Activated CD4-positive, alpha-beta T cell treated with anti-CD3 and anti-CD28 coated beads, Interleukin-10, Interleukin-2, amounts not matched to agents 100 ng/mL and 50 ng/mL, durations not matched to agents 16 hours and 8 hours (primary cell): ENCODE measurements at places on chromosomes 5 and 9.

DNA sequence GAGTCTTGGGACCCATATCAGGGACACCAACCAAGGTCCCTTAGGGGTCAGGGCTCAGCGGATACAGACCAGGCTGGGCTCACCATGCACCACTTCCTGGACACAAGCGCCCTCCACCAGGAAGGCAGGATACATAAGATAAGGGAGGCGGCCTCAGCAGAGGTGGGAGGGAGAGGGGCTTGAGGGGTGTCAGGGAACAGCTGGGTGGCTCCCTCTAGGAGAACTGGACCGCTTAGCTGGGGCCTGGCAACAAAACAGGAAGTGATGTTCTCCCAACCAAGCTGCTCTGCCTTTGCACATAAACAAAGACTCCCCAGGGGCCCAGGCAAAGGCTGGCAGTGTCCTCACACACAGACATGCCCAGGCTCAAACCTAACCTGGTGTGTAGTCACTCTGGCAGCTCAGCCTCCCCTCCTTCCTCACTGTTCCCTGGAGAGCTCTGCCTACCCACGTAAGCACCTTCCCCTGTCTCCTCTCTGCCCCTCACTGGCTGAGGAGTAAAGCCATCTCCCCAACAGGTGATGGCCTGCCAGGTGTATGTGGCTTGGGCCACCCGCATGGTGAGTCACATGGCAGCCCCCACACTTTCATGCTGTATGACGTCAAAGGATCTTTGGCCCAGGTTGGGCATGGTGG, 5.8 kb upstream of the BICD2 start:
- DNase-seq = no peak

GRCh38 chr9:129100383-129101169, 10.0 kb downstream of the CRAT start:
- DNase-seq = no peak

- DNase-seq = no peak
Observed at GRCh38 chr5:140266471-140267200, 36.3 kb downstream of the PFDN1 start.

DNA sequence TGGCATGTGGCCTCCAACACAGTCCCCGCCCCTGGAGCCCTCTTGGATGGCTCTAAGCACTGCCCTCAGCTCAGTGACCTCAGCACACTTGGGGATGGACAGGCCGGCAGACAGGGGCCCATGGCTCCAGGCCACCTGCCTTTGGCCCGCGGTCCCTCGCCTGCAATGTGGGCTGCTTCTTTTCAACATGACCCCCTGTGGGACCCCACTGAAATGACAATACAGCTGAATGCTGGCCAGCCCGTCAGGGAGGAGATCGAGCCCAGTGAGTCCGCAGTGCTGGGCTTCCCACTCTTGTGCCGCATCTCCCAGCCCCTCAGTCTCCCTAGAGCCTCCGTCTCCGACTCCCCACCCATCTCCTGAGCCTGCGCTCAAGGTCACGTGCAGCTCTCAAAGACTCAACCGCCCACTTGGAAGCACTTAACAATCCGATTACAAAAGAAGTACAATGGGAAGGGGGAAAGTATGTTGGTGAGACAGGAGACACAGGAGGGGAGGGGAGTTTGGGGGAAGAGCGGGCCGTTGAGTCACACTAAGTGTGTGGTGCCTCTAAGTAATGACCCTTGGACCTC, 238.9 kb downstream of the HSPA4 start:
- DNase-seq = no peak

- no peak for DNase-seq
Observed at GRCh38 chr9:125343518-125344275, 82.1 kb downstream of the GAPVD1 start.

DNA sequence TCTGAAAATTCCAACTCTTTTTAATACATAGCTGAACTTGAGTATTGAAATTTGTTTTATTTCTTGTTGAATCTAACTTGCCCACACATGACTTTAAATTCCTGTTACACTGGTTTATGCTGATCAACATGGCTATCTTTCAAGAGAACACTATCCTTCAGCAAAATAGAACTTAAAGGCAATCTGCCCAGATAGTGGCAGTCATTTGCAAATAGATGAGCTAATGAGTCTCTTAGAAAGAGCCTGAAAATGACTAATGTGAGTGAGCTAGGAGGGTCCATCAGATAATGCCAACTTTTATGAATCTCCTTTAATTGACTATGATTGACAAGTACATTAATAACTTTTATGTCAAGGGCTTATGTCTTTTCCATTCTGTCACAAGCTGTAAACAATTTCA, 1360.8 kb upstream of the C9orf72 start:
- no peak for DNase-seq

- DNase-seq = no peak
Observed at GRCh38 chr5:79685627-79686026, 4.0 kb upstream of the CMYA5 start.

DNA sequence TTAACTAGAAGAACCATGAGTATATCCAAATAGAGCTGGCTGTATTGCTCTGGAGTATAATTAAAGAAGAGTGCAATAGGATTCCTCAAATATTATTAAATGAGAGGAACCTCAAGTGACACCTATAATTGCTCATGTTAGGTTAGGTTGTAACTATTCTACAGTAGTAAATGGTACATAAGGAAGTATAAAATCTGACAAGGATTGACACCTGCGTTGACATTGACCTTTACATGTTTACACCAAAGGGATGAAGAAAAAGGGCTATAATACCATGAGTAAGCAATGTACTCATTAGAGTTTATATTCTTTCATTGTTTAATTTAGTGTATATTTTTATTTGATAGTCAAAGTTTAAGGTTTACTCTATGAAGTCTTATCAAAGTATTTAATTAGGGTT, 48.9 kb downstream of the SLC12A2 start:
- no peak for DNase-seq

DNA sequence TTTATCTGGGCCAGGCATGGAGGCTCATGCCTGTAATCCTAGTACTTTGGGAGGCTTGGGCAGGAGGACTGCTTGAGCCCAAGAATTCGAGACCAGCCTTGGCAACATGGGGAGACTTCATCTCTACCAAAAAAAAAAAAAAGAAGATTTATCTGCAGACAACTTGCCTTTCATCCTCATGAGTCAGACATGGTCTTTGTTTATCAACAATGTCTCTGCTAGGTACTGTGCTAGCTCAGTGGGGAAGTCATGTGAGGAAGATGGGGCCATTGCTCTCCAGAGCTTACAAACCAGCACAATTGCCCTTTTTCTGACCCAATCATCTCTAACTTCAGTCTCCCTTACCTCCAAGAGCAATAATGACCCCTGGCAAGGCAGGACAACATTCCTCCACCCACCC, 1.6 kb downstream of the URM1 start:
- no peak for DNase-seq

DNA sequence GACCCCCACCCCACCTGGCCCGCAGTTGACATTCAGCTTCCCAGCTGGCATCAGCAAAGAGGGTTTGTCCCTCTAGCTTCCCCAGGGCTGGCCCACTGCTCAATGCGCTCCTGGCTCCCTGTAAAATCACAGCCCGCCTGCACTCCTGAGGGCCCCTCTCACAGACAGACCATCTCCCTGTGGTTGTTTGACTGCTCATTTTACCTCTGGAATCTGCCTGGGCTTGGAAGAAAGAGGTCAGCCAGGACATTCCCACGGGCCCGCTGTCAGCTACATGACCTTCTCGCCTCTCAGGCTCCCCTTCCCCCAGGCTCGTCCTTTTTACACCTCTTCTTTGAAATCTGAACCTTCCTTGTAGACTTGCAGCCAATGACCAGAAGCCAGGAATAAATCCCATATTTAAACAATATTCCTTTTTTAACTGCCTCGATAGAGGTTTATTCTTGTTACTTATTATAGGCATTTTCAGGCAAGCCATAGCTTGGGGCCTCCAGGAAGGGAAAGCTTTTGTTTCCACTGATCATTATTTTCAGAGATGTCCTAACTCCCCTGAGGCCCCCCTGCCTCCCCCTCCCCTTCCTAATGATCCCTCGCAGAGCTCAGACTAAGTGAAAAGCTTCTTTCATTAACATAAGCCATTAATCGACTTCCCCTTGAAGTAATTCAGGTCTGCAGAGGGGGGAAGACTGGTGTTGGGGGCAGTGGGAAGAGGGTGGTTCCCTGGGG, 76.3 kb upstream of the IQGAP2 start:
- DNase-seq = no peak

GRCh38 chr5:119176785-119177184, 105.9 kb downstream of the DMXL1 start:
- no peak for DNase-seq

DNA sequence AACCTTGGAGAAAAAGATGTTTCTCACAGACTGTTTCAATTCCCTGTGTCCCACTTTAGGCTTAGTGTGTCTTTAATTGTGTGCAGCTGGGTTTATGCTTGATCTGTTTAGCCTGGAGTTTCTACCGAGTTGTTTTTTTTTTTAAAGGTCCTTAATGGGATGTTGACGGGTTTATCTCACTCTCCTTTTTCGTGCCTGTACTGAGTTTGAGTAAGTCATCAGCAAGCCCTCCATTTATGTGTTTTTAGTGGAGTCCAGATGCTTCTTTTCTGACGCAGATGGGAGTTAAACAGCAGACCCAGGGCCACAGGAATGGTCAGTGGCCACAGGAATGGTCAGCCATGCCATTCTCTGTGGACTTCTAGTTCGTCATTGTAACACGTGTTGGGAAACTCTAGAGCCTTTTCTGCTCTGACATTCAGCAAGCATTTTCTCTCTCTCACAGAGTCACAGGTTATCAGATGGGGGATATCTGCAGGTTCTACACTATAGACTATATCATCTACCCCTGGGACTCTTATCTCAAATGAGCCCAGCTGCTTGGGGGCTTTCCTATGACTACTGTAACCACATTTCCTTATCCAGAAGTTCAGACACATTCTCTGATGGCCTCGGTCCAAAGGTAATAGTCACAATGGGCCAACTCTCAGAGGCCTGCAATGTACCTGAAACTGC, 190.5 kb downstream of the TTLL11 start:
- DNase-seq = no peak

DNA sequence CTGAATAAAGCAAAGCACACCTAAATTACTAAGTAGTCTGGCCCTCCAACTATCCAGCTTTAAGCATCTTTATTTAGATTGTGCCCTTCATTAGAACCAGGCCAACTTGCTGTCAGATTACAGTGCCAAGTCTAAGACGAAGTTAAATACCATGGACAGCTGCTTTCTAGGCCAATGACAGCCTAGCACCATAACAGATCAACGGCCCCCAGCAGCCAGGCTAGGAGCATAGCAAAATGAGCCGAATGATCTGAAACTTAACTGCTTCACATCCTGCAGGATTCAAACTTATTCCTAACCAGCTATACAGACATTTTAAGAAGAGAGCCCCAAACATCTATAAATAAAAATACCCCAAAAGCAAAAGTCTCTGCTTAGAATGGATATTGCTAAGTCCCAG, 6.8 kb downstream of the SLC24A2 start:
- DNase-seq = no peak

- DNase-seq = no peak
Observed at GRCh38 chr5:42982107-42982622, 58.0 kb downstream of the ANXA2R start.

DNA sequence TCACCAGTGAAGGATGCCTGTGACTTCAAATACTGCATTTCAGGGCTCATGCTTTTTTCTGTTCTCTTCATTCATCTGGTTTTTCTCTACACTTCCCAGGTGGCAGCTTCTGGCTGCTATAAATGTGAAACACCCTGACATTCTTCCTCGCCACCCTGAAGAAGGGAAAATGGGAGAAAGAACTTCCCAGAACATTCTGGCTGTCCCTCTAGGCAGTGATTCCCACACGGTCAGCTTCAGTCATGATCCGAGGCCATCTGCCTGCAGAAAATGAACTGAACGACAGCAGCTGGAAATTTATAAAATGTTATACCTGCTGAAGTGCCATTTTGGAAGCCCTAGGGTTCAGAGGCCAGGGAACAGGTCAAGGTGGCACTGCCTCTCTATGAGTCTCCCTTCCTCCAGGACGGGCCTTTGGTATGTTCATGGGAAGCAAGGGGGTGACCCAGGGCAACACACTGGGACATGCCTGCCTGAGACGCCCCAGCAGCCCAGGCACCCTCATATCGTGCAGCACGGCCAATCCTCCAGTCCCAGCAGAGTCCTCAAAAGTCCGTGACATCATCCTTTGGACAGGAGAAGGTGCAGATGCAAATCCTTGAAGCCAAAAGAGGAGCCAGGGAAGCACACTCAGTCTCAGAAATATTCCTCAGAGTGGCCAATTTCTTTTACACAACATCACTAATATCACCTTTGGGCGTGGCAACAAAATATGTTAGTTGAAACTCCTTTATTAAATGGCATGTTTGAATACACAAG, 107.1 kb downstream of the SEMA5A start:
- DNase-seq = no peak

DNA sequence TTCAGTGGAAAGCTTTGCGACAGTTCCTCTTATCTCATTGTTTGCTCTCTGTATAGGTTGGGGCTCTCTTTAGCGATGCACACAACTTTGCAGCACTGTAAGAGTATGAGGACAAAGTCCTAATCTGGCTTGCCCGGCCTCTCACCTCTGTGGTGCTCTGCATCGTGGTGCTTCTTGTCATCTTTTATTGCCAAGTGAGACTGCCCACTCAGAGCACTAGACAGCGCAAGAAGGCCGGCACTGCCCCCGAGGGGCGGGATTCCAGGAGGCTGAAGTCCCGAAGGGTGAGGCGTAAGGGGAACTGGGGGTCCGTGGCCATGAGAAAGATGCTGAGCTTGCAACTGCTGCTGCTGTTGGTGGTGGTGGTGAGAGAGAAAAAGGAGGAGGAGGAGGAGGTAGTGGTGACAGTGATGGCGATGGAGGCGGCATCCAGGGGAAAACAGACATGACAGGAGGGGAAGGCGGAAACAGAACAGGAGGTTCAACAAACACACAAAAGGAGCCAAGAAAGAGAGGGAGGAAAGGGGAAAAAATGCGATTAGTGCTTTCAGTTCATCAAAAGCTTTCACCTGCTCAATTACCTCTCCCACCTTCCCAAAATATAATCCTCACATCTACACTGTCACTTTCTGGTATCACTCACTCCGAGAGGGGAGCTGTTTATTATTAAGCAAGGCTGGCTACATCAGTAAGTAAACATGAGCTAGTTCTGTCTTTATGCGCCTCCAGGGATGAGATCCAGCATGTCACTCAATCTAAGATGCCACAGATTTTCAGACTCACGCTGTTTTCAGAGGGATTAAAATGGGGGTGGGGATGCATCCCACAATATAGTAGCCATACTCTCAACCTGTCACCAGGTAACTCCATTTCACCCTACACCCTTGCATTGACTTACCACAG, 55.1 kb downstream of the TLE1 start:
- DNase-seq = no peak

DNA sequence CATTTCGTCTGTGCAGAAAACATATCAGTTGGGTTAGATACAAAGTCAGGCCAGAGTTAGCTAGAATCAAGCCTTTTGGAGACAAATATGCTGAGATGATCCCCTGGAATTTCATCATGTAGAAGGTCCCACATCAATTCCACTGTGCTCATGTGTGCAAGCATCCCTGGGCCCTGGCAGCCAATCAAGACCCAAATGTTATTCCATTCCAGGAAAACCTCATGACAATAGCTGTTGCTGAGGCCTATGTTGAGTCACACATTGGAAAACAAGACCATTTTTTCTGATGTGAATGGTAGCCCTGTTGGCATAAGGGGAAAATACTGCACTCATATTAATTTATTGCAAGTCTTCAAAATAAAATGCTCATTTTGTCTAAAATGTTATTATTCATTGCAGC, 11.5 kb downstream of the SPOCK1 start:
- no peak for DNase-seq

GRCh38 chr5:83530193-83530592, 58.6 kb downstream of the VCAN start:
- DNase-seq = no peak
